ENCODE measurements at places on chromosomes 13 and 19. TPM values are rescaled to one million over a fixed set of nuclear protein-coding genes. Genes with fewer than 3 reads are reported as not detected.

ODAD3 gene
- total RNA-seq, result 0.65 TPM

CNN1 gene
- total RNA-seq, result 3.2 TPM

ACP5 gene
- 1.3 TPM for total RNA-seq

TPT1 gene
- 2,682 TPM for total RNA-seq

FDX2 gene
- 22.2 TPM for total RNA-seq
